ENCODE measurements at places on chromosomes 6 and 20. TPM values are rescaled to one million over a fixed set of nuclear protein-coding genes. Genes with fewer than 3 reads are reported as not detected.

DNA sequence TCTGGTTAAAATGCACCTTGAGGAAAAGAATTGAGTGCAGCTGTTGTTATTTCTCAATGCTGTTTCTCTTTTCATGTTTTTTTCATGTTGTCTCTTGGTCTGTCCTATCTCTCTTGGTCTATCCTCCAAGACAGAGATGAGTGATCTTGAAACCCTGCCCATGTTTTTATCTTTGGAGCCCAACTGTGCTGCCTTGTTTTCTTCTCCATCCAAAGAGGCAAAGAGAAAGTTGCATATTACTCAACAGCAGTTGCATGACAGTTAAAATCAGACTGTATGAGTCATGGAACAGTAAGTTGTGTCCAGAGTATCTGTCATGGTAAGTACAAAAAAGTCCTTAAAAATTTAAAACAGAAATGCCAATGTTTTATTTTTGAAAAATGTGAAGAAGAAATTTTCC lies 26.2 kb downstream of the BCAS1 start:
- H3K27me3 ChIP-seq, result no peaks in the 10 kb centered on the region
- H3K27ac ChIP-seq, result no peak overlapping the region
- no peak overlapping the region for H3K4me3 ChIP-seq
- H3K36me3 ChIP-seq, result no peaks in the 10 kb centered on the region

GPR63 gene
- total RNA-seq, result 1.5 TPM

OLIG3 gene
- total RNA-seq, result 0.26 TPM

- no peak for DNase-seq
- no peak overlapping the region for H3K27ac ChIP-seq
- H3K4me1 ChIP-seq, result peaks cover 16% of the 10 kb centered on the region
- H3K27me3 ChIP-seq, result no peaks in the 10 kb centered on the region
- H3K36me3 ChIP-seq, result no peaks in the 10 kb centered on the region
Measured at GRCh38 chr6:90090866-90091265, 196.6 kb downstream of the GJA10 start.

FAM184A gene
- total RNA-seq, result 2.0 TPM

DNA sequence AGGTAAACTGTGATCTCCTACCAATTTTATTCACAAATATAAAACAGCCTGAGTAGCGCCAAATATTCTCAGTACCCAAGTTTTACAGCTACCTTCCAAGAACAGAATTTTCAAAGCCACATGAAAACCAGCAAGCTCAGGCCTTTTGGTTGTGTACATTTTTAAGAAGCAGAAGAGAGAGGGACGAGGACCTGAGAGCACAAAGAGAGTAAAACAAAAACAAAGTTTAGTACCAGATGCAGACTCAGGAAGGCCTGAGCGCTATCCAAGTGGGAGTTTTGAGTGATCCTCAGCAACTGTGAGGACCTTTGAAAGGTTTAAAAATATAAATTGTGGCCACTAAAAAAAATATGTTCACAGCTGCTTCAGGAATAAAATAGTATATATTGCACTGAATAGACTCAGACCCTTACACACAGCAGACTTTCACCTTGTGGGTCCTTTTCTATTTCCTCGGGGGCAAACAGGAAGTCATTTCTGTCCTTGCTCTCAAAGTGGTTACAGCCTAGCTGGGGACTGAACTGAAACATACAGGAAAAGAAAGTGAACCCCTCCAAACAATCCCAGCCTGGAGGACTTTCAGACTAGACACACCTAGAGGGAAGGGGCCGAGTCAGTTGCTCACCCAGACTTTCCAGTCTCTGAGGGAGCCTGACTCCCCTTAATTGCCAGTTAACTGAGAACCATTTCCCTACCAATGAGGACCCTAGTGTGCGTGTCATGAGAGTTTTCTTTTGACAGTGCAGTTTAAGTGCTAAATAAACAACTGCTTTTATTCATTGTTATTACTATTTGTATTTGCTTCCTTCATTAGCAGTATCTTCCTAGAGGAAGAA lies 48.5 kb upstream of the NT5E start:
- no peaks in the 10 kb centered on the region for H3K4me1 ChIP-seq
- no peaks in the 10 kb centered on the region for H3K36me3 ChIP-seq
- H3K4me3 ChIP-seq, result no peak overlapping the region

GRCh38 chr6:31272836-31273626 lies 1.1 kb upstream of the HLA-C start:
- no peak for DNase-seq
- peaks cover 24% of the 10 kb centered on the region for H3K36me3 ChIP-seq
- peak overlapping the region; percentile 89 for H3K27ac ChIP-seq
- peaks cover 41% of the 10 kb centered on the region for H3K4me1 ChIP-seq
- no peaks in the 10 kb centered on the region for H3K27me3 ChIP-seq
- peak overlapping the region; percentile 78 for H3K4me3 ChIP-seq

ZNF343 gene
- 11.3 TPM for total RNA-seq

DNA sequence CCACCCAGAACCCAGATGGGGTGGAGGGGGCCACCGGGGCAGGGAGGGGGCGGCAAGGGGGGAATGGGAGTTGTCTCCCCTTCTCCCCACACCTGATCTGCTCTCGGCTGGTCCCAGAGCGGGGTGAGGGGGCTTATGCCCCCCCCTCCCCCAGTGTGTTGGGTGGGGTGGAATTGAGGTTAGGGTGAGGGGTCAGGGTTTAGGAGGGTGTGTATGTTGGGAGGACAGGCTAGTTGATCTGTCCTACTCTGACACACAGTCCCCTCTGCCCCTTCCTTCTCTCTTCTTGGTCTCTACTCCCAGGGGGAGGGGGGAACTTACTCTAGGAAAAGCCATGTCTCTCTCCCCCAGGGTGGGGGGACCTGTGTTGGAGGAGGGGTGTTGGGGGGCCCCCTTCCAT lies 1.9 kb upstream of the ZBTB9 start:
- DNase-seq, result no peak
- no peaks in the 10 kb centered on the region for H3K27me3 ChIP-seq
- H3K4me1 ChIP-seq, result peaks cover 21% of the 10 kb centered on the region

HLA-DQB2 gene
- total RNA-seq, result 0.83 TPM

DNA sequence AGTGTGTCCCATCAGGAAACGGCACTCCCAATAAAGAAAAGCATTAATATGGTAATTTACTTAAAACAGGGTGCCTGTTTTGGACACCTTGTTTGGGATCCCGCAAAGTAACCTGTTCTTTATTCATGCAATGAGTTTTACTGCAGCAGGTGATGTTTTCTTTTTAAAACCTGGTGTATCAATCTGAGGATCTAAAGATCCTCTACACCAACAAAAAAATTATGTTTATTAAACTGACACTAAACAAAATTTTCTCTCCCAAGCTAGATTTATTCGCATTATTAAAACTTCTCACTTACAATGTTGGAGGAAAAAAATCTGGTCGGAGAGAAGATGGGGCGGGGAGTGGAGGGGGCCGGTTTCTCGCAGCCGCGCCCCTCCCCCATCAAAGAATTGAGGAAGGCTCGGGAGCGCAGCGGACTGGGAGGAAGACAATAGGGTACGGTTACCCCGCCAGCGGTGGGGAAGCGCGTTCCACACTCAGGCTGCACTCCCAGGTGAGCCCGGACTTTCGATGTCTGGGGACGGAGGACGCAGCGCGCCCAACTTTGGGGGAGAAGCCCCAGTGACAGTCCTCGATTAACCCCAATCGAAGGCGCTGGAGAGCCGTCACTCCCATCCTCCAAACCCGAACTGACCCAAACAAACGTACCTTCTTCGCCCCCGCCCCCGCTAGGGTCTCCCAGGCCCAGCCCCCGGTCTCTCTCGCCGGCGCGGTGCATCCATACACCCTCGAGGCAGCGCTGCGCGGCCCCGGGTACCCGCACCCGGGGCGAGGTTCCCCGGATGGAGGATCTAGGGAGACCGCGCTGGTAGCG lies 1.3 kb downstream of the CD24 start:
- H3K4me3 ChIP-seq, result no peak overlapping the region
- H3K27ac ChIP-seq, result no peak overlapping the region
- peaks cover 18% of the 10 kb centered on the region for H3K27me3 ChIP-seq
- peaks cover 8% of the 10 kb centered on the region for H3K4me1 ChIP-seq
- H3K36me3 ChIP-seq, result no peaks in the 10 kb centered on the region

GRCh38 chr20:44735816-44736169 lies 9.9 kb upstream of the KCNK15 start:
- no peaks in the 10 kb centered on the region for H3K36me3 ChIP-seq
- DNase-seq, result no peak
- peak overlapping the region; percentile 30 for H3K4me3 ChIP-seq
- no peak overlapping the region for H3K27ac ChIP-seq
- H3K27me3 ChIP-seq, result no peaks in the 10 kb centered on the region

DNA sequence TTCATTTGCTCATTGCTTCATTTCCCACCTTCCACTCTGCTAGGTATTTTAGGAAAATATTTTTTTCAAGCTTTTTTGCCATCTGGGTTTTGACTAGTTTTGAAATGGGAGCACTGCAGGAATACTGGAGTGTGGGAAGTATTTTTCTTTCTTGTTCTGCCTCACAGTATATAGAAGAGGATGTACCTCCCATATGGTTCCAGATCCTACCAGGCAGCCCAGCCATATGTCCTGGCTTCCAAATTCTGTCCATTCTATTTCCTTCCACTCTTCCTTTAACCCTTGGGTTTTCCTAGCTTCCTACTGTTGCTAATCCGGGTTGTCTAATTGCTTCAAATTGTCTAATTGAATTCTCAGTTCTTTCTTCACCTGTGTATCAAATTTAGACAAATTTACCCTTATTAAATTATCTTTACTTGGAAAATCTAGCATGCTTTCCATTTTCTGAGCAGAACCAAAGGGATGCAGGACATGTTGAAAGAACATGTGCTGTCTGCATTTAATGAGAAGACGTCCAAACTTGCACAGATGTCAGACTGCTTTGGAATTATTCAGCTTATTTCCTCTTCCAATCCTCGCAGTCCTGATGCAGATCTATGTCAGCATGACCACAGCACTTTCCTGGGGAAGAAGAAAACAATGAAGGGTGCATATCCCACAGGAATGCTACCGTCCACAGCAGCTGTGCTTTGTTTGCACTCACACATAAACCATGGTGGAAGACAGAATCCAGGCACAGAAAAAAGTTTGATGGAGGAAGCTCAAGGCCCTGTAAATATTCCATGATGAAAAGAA lies 1273.9 kb upstream of the MAP3K7 start:
- no peak for DNase-seq
- no peak overlapping the region for H3K4me3 ChIP-seq
- H3K27me3 ChIP-seq, result no peaks in the 10 kb centered on the region
- no peaks in the 10 kb centered on the region for H3K4me1 ChIP-seq

Data from CD8-positive, alpha-beta memory T cell (primary cell).